GM12891 (cell line): ENCODE measurements at places on chromosomes 7 and 10.

DNA sequence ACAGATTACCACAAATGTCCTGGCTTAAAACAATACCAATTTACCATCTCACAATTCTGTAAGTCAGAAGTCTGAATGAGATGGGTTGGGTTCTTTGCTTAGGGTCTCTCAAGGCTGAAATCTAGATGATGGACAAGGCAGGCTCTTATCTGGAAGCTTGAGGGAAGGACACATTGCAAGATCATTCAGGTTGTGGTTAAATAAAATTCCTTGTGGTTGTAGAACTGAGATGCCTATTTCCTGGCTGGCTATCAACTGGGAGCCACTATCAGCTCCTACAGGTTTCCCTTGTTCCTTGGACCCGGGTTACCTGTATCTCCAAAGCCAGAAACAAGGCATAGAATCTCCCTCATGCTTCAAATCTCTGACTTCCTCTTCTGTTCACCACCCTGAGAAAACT is 148.4 kb downstream of the MDFIC start:
- no peak for DNase-seq

DNA sequence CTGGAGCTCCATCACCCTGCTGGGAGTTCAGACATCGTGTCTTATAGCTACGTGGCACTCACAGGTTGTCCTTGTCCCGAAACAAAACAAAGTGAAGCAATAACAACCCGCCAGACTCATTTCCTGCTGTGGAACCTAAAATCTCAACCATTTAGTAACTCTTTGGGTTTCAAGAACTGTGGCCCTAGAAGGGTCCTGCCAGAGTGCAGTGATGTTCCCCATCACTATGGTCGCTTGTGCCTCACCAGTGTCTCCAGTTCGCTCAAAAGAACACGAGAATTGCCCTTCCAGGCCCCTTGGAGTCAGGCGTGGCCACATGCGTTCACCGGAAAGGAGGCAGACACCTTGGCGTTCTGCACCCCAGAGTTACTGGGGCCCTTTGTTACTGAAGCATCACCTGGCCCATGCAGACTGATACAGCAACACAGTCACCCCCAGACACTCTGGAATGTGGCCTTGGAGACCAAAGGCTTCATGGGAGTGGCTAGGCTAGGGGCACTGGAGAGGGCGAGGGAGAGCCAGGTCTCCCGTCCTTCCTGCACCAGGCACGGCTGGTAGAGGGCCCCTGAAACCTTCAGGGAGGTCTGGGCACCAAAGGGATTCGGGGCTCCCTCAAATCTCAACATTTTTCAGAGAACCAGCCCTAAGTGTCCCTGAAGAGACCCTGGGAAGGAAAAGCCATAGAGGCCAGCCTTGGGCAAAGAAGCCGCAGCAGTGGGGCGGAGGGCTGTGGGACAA is 908 bp downstream of the CRYGN start:
- DNase-seq, result no peak

DNA sequence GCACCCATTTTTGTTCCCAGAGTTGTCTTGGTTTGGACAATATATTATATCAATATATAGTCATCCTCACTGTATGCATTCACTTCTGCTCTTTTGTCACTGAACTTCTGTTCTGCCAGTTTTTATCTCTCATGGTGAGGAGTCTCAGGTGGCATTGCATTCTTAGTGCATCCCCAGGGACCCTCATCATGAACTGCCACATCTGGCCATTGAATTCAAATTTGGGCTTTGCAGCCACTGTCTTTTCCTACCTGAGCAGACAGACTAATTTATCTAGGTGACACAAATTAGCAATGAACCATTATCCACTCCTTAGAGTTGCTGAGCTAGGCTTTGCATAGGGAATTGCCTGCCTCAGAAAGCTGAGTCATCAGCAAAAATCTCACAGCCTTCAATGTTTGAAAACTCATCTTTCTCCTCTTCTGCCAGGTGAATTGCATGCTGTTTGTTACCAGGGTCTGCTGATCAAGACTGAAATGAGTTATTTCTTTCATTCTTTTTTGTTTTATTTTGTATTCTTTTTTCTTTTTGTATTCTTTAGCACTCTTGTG is 316.8 kb upstream of the MTPN start:
- DNase-seq, result no peak

DNA sequence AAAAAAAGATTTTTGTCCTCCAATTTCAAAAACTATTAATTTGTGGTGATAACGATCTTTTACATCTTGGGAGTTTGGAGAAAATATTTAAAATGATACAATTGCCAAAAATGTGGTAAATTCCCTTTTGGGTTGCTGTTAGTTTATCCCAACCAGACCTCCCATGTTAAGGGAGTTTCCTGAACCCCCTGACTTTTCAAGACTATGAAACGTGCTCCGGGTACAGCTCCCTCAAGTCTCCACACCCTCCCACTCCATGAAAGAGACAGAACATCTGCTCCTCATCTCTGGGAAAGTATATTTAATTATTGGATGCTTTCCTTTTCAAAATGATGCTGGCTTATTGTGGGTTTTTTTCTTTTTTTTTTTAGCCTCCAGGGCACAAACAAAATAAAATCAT is 534.6 kb upstream of the NRP1 start:
- DNase-seq, result no peak

- no peak for DNase-seq
Measured at GRCh38 chr10:95909561-95909960, 1.8 kb downstream of the CC2D2B start.
